ENCODE measurements at places on chromosomes 1 and 21. TPM values are rescaled to one million over a fixed set of nuclear protein-coding genes. Genes with fewer than 3 reads are reported as not detected.

DNA sequence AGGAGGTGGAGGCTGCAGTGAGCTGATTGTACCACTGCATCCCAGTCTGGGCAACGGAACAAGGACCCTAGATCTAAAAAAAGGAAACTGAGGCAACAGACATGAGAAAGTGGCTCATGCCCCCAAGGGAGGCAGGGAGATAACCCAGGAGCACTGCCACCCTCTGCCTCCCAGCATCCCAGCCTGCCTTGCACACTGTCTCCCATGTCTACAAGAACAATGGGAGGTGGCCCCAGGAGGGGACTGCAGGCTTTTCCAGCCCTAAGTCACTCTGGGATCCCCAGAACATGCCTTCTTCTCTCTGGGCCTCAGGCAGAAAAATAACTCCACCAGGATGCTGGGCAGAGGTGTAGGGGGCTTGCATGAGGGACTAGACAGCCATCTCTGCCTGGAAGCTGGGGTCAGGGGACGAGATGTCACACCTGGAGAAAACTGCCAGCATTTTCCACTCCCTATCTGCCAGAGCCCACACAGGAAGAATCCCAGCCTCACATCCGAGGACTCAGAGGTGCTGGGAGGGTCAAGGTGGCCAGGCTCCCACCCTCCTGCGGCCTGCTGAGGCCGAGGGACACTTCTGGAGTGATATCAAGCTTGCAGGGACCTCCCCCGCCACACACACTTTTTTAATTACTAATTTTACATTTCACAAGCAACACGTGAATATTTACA is 21.4 kb downstream of the RUNX3 start:
- no peak for DNase-seq

DNA sequence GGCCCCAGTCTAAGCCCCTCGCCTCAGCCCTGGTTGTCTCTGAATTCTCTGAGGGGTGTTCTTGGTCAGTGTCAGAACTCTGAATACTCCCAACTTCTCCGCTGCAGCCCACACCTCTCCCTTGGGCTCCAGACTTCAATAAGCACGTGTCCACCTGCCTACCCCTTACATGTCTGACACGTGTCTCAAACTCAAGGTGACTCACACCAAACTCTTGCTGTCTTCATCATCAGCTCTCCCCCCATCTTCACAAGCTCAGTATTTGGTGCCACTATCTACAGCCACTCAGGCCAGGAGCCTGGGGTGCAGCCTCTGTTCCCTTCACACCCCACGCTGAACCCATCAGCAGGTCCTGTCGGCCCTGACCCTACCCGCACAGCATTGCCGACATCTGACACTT is 18.8 kb upstream of the UBXN10 start:
- DNase-seq, result no peak

DNA sequence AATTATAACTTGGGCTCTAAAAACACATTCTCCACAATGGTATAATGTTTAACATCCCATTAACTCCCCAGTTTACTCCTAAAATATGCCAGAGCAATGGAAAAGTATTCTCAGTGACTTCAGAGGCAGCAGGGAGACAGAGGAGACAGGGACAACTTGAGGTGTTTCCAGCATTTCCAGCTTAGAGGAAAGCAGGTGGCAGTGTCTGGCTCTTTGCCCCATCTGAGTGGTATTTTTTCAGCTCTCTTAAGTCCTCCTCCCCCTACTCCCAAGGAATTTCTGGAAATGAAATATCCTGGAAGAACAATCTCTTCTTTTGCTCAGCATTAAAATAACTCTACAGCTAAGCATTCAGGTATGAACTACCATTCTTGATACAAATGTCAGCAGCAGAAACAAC is 10.8 kb upstream of the ERMAP start:
- no peak for DNase-seq

DNA sequence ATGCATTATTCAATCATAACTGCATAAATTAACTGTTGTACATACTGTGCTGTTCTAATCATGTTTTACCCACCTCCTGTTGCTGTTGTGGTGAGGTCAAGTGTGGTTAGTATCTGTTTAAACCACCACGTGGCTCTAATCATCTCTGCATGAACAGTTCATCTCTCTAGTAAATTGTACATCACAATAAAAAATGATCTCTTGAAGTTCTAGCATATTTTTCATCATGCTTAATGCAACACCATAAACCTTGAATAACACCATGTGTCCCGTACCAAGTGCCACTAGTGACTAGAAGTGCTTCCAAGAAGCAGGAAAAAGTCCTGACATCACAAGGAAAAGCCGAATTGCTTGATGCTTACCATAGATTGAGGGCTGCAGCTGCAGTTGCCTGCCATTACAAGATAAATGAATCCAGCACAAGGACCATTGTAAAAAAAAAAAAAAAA is 51.7 kb downstream of the SNRPE start:
- no peak for DNase-seq

- DNase-seq, result no peak
Measured at GRCh38 chr1:209564849-209565248, 18.7 kb upstream of the CAMK1G start.

DNA sequence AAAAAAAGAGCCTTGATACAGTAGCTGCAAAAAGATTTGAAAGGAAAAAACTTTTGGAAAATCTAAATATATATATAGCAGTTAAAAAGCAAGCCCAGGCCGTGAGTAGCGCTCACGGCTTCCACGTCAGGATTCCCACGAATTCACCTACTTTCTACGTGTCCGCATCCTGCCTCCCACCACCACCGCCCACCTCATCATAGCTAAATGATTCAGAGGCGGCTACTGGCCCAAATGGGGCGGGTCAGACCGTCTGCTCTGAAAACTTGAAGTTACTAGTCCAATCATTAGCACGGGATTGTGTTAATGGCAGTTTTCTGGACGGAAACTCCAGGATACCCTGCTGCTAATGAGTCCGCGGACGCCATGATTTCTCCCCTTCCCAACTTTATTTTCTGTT is 1.3 kb upstream of the CCSAP start:
- no peak for DNase-seq

GRCh38 chr1:33336580-33336979 is 15.7 kb upstream of the A3GALT2 start:
- no peak for DNase-seq

GRCh38 chr21:25370311-25370744 is 237.0 kb downstream of the MRPL39 start:
- DNase-seq, result no peak

- DNase-seq, result no peak
Measured at GRCh38 chr1:165114889-165115285, 241.6 kb downstream of the LMX1A start.

DNA sequence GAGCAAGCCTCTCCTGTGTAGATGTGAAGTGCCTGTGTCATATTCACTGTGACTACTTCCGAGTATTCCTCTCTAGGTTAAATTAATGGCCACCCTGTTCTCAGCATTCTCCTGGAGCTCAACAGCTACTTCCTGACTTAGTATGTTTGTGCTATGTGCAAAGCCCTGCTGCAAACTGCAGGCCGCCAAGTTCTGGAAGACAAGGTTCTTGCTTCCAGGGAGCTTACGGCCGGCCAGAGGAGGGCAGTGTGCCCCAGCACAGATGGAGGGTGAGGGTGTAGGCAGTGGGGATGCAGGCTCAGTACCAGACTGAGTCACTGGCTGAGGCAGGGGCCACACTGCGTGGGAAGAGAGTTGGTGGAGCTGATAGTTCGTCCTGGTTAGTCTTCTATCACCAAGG is 43.2 kb downstream of the ELK4 start:
- DNase-seq, result peak; percentile 66

- DNase-seq, result peak; percentile 8
Measured at GRCh38 chr1:41664861-41665640, 180.6 kb upstream of the EDN2 start.

GRCh38 chr1:150544204-150544603 is 5.0 kb upstream of the ADAMTSL4 start:
- DNase-seq, result no peak

Gene ANGPTL7
- total RNA-seq, result not detected

Gene IL20
- not detected for total RNA-seq

Gene CD247
- total RNA-seq, result 0.77 TPM

Gene TFF2
- not detected for total RNA-seq

Gene FCRL1
- not detected for total RNA-seq

Data from SK-MEL-5 (cell line).